ENCODE measurements at places on chromosomes 4 and X.

DNA sequence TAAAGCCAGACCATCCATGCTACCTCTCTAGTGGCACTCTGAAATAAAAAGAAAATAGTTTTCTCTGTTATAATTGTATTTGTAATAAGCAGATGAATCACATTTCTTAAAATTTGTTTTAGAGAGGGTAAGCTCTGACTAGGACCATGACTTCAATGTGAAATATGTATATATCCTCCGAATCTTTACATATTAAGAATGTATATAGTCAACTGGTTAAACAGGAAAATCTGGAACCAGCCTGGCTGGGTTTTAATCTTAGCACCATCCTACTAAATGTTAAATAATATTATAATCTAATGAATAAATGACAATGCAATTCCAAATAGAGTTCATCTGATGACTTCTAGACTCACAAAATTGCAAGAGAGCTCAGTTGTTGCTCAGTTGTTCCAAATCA, 1.5 kb downstream of the FGB start:
- DNase-seq: no peak

GRCh38 chr4:5635826-5636195, 72.5 kb downstream of the EVC2 start:
- no peak for DNase-seq

DNA sequence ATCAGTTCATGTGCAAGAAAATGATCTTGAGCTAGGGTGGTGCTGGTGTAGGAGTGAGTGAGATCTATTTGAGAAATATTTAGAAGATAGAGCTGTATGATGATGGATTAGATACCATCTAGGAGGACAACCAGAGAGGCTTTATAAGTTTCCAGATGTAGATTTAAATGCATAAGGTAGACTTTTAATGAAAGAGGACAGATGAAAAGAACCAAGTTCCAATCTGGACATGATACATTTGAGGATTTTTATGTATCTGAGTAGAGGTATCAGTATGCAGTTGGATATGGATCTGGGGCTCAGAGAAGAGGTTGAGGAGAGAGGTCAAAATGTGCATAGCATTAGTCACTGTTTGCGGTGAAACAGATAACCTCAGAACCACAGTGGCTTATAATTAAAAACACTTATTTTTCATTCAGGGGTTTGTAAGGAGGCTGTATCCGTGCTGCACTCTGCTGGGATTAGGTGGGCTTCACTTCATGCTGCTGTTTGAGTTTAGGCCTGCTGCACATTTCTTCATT, 348.7 kb downstream of the BMPR1B start:
- DNase-seq: no peak

DNA sequence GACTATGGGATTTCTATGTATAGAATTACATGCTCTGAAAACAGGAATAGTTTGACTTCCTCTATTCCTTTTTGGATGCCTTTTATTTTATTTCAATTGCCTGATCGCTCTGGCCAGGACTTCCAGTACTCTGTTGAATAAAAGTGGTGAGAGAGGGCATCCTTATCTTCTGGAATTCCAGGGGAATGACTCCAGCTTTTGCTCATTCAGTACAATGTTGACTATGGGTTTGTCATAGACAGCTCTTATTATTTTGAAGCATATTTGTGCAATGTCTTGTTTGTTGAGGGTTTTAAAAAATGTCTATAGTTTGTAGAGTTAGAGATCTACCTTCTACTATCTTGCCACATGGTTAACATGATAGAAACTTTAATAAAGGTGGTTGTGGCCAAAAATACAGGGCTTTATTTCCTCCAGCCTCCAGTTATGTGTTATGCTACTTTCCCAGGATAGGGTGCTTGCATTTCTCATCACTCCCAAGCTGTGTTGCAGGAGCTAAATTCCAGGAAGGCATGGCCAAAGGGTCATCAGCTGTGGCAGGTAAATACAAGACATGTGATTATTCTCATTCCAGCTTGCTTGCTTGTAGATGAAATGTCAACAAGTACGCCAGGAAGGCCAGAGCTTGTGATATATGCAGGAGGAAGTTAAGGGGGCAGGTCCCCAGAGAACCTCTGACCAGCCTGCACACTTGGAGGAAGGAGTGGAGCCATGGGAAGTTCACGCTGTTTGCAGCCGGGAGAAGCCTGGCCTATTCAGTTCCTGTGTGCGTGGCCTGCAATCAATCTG, 142.4 kb upstream of the CPXCR1 start:
- DNase-seq: no peak

DNA sequence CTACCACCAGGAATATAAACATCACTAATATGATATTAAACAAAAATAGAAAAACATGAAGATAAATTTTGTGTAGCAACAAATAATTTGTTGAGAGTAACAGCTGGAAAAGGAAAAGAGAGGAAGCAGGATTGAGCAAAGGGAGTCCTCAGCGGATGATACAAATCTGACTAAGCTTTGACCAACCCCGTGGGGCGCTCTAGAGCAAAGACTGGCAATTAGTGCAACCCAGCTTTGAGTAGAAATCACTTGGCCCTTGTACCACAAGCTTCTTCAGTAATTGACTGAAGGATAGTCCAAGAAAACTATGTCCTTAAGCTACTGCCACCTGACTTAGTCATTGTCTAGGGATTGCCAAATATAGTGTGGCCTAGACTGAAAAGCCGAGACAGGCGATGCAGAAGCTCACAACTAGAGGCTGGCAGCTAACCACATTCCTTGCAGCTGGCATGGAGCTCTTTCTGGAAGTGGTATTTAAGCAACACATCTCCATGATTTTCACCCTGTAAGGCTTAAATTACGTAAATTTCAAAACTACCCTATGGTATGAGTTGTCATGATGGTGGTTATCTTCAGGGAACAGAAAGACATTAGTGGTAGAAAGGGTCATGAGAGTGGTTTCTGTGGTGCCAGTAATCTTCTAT, 396.0 kb downstream of the PDGFC start:
- no peak for DNase-seq
